T-helper 1 cell (primary cell): ENCODE measurements at places on chromosomes 5 and 9.

DNA sequence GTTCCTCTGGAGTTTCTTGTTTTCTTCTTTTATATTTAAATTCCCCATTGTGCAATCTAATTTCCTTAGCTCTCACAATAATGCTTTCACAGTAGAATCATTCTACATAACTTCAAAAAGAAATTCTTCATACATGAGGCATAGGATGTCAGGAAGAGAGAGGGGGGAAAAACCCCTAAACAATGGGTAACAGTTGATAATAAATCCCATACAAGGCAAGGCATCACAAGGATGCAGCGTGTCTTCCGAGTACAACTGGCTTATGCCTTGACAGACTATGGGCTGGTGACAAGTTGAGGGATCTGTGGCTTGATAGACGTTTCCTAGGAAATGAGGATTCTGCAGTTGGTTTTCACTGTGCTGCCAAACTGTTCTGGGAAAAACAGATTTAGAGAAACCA lies 247.4 kb downstream of the ARL15 start:
- no peak for DNase-seq

GRCh38 chr9:87201351-87201751 lies 254.0 kb upstream of the GAS1 start:
- no peak for DNase-seq

DNA sequence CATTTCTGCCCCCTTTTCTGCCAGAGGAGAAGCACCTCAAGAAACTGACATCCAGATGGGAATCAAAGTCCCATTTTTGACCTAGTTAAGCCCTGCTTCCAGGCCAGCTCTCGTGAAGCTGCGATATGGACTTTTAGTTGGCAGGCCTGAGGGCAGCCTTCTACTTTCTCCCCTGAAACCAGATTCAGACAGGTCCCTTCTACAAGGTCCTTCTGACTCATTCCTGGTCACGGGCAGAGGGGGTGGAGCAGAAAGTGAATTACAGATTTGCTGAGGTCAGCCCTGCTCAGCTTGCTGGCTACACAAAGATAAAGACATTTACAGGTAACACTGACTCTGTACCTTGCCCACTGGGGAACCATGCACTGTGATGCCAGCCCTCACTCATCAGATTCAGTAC lies 52.8 kb upstream of the TUT7 start:
- DNase-seq = no peak

DNA sequence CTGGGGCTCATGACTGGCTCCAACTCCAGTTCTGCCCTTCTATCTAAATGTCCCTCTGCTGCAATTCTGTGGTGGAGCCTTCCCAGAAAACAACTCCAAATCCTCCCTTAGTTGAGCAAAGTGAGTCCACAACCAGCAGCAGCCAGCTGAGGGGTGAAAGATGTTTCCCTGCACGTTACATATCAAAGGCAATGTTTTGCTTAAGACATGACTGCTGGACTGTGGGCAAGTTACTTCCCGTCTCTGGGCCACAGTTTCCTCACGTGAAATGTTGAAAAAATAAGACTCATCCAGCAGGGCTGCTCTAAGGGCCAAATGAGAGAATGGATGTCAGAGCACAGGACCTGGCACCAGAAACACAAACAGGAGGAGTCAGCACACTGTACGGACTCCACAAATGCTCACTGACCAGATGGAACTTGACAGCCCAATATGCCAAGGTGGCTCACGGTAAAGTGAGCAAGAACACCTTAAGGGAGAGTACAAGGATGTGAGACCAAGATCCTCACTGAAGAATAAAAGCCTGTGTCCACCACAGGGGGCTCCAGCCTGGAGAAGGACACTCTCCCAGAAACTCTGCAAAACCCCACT lies 138.4 kb upstream of the ABCA1 start:
- DNase-seq = no peak

DNA sequence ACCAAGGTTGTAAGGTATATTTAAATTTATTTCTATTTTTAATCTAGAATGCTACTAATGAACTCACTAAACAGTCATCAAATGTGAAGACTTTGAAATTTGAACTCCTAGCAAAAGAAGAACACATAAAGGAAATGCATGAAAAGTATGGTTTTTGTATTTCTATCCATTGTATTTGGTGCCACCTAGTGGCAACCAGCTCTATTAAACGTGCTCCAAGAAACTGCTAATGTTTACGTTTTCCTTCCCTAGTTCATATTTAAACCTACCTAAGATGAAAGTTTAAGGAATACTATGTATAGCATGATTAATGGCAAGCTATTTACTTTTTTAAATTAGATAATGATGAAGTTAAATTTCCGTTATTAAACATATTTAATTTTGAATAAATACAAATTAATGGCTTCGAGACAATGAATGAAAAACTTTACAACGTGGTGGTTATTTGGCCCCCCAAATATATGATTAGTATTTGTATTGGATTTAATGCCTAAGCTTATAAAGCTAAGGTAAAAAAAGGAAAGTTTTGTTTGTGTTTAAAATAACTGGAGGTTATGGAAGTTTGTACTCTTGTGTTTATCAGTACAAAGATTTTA lies 115.9 kb upstream of the SH3GL2 start:
- DNase-seq = peak; percentile 2

DNA sequence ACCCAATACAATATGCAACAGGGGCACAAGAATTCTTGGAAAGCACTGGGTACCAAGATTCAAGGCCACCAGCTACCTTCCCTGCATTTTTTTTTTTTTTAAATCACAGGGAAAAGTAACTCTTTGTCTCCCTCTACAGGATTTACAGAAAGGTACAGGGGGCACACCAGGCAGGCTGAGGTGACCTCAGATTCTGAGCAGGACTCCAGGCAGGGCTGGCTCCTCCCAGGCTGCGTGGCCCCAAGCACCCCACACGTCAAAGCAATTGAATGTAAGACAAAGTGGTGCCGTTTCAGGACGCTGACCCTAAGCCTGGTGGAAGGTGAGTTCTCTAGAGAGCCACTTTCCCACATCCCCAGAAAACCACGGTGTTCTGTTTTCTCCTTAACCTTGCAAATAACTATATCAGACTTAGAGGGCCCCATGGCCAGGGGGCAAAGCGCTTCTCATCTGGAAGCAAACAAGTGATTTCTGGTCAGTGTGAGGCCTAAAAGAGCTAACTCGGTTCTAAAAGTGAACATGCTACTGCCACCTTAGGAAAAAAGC lies 222.6 kb downstream of the ROR2 start:
- DNase-seq = no peak

- DNase-seq = no peak
Measured at GRCh38 chr5:95087816-95088317, 197.0 kb downstream of the MCTP1 start.

DNA sequence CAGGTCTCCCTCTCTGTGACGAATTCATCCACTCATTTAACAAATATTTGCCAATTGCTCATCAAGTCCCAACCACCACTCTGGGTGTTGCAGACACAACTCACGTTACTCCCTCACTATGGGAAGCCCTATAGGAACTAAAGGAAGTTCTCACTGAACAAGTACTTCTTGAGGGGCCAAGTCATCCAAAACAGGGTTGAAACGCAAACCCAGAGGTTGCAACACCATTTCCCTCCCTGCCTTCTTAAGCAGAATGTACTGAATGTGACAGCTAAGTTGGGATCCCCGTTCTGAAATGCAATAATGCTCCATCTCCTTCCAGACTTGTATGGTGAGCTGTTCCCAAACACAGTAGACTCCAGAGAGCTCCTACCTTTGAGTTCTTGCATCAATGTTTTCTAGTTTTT lies 34.3 kb downstream of the EPB41L4B start:
- DNase-seq = no peak

DNA sequence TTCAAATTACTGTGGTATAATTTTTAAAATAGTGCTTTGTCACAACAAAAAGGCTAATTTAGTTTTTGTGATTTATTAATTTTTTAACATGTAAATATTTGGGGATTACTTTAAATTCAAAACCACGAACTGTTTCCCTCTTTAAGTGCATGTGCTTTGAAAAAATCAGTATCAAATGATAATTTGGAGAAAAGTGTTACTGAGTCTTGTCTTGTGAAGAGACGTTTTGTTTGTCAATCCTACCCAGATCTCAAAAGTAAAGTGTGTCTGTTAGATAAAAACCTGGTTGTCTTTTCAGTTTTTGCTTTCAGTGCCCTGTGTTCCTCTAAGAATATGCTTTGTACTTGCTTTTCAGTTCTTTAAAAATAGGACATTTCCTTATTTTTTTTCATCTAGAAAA lies 7.7 kb downstream of the ZSWIM6 start:
- no peak for DNase-seq

- DNase-seq = peak; percentile 33
Measured at GRCh38 chr9:97853844-97854695, 1.0 kb downstream of the FOXE1 start.
